ENCODE measurements at places on chromosomes 3 and 15.

DNA sequence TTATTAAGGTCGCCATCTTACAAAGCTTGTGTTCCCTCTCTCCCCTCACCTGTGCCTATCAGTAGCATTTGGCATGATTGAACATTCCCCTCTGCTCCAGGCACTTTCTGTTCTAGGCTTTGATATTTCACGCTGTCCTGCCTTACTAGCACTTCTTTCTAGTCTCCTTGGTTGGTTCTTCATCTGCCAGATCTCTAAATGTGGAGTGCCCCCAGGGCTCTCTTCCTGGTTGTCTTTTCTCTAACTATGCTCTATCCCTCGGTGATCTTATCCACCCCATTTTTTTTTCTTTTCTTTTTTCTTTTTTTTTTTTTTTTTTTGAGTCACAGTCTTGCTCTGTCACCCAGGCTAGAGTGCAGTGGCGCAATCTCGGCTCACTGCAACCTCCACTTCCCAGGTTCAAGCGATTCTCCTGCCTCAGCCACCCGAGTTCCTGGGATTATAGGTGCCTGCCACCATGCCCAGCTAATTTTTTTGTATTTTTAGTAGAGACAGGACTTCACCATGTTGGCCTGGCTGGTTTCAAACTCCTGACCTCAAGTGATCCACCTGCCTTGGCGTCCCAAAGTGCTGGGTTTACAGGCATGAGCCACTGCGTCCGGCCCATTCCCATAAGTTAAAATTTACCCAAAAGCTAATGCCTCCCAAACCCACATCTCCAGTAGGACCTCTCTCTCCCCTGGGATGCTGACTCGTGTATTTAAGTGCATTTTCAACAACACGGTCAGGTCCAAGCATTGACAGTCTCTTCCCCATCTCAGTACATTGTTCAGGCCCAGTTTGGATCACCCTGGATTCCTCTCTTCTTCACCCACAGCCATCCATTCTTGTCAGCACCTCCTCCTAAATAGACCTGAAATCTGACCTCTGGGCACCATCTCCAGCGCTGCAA lies 5.2 kb downstream of the NUSAP1 start:
- no peak for DNase-seq

- DNase-seq = no peak
These were observed 114.9 kb downstream of the SV2B start for GRCh38 chr15:91214675-91215590.

DNA sequence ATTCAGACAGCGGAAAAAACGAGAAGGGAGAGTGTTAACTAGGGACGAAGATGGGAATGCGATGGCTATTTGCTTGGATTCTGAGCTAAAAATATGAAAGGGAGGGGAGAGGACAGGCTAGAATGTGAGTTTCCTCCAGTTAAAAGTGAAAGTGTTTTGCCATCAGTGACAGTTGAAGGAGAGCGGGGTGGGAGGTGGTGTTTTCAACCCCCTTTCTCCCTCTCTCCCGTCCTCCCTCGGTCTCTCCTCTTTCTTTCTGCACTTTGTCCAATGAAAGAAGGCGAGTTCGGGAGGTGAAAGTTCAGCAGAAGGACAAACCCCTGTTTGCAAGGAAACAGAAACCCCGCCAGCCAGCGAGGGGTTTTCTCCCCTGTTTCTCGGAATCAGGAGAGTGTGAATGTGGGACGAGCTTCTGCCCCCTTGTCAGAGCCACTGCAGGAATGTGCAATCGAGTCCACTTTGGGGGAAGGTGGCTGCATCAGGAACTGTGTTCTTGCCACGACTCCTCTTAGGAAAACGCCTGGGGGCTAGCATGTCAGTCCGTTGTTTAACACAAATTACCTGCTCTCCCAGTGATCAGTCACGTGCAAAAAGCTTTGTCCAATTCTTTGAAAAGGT lies 975 bp upstream of the FOXP1 start:
- peak; percentile 39 for DNase-seq

DNA sequence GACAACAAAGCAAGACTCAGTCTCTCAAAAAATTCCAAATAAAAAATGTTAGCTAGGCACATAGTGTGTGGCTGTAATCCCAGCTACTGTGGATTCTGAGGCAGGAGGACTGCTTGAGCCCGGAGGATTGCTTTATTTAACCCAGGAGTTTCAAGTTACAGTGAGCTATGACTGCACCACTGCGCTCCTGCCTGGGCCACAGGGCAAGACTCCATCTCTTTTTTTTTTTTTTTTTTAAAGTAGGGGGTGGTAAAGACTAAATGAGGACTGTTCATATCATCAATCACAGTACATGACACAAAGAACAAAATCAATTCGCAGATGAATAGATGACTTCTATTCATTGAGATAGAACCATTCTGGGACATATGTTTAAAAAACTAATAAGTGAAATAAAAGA lies 48.1 kb downstream of the ACAP2 start:
- no peak for DNase-seq

DNA sequence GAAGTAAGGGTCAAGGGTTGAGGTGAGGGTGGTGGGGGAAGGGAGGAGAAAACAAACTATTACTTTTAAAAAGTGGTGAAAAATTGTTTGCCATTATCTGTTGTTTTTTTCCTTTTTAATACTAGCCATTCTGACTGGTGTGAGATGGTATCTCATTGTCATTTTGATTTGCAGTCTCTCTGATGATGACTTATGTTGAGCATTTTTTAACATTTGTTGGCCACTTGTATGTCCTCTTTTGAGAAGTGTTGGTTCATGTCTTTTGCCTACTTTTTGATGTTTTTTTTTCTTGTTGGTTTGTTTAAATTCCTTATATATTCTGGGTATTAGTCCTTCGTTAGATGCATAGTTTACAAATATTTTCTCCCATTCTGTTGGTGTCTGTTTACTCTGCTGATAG lies 185.9 kb upstream of the ANKRD28 start:
- no peak for DNase-seq

GRCh38 chr15:37121492-37121891 lies 21.1 kb upstream of the MEIS2 start:
- DNase-seq = no peak

- peak; percentile 20 for DNase-seq
These were observed 200.2 kb upstream of the DPH6 start for GRCh38 chr15:35746121-35746520.

DNA sequence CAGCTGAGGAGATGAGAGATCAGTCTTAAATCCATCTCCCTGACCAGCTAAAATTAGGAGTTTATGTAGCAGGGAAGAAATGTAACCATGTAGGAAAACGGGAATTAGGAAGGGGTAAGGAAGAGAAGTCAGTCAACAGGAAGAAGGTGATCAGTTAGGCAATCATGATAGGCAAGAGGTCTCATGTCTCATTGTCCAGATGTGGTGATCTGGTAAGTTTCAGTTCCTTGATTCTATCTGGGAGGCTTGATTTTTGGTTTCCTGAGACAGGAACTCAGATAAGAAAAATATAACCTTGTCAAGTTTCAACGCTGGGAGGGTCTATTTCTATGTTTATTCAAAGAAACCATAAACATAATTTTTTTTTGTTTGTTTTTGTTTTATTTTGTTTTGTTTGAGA lies 40.3 kb upstream of the TBC1D5 start:
- DNase-seq = no peak

All from urothelium cell line (cell line).